ENCODE measurements at places on chromosomes 7 and 10.

DNA sequence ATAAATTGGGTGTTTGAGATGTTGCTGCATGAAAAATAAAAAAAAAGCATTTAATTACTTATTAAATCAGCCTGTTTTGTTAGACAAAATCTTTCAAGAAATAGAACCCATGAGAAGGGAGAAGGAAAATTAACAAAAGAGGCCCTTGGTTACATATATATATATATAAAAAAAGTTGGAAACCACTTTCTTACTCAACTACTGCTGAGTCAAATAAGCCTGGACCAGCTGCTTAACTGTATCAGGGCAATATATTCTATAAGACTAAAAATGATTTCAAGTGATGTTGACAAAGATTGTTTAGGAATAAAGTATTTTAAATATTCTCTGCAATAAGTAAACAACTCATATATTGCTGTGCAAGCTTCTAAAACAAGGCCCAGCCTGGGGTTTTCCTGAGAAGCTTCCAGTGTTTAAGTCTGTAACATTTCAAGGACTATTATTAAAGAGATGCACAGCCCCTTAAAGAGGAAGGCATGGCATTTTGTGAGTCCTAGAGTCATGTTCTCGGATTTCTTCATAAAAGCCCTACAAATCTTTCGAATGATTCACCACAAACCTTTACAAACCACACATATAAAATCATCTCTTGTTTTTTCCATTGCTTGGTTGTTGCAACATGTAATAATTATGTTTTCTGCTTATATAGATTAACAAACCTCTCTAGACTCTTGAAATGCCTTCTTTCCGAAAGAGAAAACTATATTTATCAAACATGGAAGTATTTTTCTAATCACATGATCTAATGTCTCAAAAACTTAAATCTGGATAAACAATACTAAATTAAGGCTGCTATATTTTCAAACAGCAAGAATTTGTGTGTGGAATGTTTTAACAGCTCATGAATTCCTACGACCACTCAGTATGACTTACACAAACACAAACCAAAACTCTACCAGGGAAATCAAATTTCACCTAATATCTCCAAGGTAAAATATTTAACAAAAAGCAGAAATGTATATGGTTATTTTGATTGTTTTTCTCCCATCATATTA, 14.3 kb downstream of the JAZF1 start:
- no peak for DNase-seq

DNA sequence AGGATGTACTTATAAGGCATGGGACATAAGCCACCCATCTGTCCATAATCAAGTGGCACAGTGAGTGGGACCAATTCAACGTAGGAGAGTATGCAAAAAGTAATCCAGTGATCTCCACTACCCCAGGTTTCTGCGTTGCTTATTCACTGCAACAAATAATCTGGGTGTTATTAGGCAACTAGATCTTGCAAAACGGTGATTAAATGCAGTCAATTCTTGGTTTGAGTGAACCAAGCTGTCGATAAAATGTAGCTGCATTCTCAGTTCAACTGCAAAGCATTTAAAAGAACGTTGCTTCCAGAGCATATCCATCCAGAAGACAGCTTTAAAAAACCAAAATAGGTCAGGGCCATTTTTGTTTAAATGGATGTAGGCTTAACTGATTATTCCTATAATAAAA, 5.0 kb downstream of the LSMEM1 start:
- DNase-seq: no peak

DNA sequence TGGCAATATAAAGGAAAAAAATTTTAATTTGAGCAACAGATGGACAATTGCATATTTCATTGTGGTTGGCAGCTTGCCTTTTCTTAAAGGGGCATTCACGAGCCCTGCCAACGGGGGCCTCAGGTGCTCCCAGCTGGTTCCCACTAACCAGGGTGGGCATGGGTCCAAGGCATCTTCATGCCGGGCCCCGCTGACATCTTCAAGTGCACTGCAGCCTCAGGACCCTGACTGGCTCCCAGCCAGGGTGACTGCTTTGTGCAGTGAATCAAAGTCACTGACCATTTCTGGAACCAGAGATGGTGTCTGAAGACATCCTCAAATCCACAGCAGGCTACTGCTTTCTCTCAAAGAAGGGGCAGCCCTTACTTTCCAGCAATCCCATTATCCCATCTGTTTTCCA, 275.2 kb upstream of the MGMT start:
- DNase-seq: no peak

GRCh38 chr7:7931626-7932025, 37.0 kb upstream of the GLCCI1 start:
- no peak for DNase-seq

DNA sequence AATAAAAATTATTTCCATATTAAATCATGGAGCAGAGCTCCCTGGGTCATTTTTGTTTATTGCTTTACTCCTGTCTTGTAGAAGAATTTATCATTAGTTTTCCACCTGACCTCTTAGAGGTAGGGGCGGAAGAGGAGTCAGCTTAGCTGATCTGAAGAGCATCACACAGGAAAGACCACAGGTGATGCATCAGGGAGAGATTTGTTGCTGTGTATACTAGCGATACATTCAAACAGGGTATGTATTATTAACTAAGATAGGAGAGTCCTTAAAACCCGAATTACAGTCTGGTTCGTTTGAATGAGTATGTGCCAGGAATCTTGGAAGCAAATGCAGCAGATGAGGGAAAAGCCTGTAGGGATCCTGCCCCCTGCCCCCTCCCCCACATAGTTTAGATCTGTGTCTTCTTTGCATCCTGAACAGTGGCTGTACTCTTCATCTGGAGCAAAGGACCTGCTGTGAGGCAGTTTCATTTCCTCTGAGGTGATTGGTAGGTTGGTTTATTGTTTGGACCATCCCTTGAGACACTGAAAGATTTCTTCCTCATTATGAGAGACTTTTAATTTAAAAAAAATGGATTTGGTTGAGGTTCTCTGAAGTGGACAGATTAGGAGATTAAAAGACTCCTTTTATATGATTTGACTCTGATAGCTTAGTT, 177.0 kb downstream of the SND1 start:
- no peak for DNase-seq
